ENCODE measurements at places on chromosomes 1 and 21. TPM values are rescaled to one million over a fixed set of nuclear protein-coding genes. Genes with fewer than 3 reads are reported as not detected.

GRCh38 chr1:27544834-27545233, 54.9 kb upstream of the WASF2 start:
- DNase-seq, result no peak

RBM11 gene
- polyA plus RNA-seq, result 0.26 TPM

DNA sequence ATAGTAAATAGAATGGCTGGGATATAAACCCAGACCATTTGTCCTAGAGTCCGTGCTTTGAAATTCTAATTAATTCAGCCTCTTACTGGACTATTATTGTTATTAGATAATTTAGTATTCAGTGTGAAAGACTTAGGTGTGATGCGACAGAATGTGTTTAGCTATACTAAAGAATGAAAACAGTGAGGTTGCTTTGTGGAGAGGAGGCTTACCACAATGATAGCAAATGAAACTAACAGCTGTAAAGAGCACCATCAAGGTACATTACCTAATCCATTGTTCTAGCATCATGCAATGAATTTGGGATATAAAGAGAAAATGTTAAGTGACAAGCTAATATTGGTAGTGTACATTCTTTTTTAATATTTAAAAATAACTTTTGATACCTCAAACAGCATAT, 911.1 kb downstream of the KCNT2 start:
- no peak for DNase-seq

KRTAP19-3 gene
- not detected for polyA plus RNA-seq

All from HepG2 (cell line).